ENCODE measurements at places on chromosomes 5 and 9.

DNA sequence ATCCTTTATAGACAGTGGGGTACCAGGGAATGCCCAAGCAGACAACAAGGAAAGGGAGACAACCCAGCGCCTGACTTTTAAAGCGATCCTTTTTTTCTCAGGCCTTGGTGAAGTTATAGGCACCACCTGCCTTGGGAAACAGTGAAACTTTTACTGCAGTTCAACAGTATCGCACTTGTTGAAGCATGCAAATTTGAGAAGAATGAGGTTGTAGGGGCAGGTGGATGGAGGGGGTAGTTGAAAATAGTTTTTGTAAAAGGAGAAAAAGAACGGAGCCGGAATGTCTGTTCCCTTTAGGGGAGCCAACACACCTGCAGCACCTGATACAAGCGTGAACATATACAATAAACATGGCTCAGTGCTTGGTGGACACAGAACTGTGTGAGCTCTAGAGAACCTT, 190.2 kb upstream of the NR3C1 start:
- DNase-seq = no peak

GRCh38 chr5:14730881-14731280, 66.4 kb downstream of the OTULIN start:
- no peak for DNase-seq

GRCh38 chr5:179804555-179804947, 2.1 kb downstream of the MGAT4B start:
- DNase-seq = no peak

GRCh38 chr5:72465601-72466563, 41.3 kb downstream of the ZNF366 start:
- DNase-seq = no peak

DNA sequence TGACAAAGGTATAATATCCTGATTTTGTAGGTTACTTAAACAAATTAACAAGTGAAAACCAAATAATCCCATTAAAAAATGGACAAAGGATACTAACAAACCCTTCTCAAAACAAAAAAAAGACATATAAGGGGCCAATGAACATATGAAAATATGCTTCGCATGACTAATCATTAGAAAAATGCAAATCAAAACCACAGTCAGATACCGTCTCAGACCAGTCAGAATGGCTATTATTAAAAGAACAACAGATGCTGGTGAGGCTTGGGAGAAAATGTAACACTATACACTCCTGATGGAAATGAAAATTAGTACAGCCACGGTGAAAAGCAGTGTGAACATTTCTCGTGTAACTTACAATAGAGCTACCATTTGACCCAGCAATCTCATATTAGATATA, 1542.2 kb upstream of the CDH9 start:
- no peak for DNase-seq

- DNase-seq = no peak
Measured at GRCh38 chr5:95780597-95780996, 41.9 kb downstream of the GLRX start.

DNA sequence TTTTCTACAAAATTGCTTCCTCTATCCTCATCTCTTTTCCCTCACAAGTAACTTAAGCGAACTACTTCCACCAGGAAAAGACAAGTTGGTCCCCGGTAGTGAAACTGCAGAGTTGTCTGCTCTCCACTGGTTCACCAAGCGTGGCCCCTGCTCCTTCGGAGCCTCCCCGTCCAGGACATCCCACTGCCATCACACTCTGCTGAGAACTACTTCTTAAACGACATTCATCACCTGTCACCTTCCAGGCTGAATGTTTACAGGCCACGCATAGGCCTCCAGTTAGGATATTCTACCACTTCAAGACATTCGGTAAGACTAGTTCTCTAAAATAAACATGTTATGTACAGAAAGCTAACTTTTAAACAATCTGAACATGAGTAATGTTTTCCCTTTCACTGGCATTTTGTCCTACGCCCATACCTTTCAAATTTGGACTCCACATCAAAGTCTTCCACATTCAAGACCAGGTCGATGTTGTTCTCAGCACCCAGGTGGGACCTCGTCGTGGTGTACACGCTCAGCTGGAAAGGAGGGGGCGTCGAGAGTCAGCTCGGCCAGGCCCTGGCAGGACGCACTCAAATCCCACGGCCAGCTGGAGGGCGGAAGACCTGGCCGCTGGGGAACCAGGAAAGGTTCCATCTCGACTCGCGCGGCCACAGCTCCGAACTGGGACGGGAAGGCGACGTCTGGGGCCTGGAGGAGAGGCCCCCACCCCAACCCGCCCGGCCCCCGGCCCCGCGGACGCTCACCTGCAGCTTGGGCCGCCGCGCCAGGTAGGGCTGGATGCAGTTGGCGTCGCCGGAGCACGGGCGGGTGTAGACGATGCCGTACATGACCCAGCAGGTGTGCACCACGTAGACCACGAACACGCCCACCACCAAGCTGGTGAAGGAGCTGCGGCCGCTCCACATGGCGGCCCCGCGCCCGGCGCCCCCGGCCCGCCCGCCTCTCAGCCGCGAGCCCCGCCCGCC, 683 bp downstream of the CLPTM1L start:
- DNase-seq = peak; percentile 5

DNA sequence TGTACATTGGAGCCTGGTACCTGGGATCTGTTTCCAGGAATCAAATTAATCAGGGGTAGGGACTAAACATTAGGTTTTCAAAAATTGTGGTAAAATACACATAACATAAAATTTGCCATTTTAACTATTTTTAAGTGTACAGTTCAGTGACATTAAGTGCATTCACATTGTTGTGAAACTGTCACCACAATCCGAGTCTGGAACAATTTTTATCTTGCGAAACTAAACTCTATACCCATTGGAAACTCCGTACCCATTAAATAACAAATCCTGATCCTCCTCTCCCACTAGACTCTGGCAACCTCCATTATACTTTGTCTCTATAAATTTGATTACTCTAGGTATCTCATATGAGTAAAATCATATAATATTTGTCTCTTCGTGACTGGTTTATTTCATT, 486.2 kb downstream of the GADD45G start:
- DNase-seq = no peak

GRCh38 chr5:96331210-96331609, 101.8 kb downstream of the PCSK1 start:
- no peak for DNase-seq

DNA sequence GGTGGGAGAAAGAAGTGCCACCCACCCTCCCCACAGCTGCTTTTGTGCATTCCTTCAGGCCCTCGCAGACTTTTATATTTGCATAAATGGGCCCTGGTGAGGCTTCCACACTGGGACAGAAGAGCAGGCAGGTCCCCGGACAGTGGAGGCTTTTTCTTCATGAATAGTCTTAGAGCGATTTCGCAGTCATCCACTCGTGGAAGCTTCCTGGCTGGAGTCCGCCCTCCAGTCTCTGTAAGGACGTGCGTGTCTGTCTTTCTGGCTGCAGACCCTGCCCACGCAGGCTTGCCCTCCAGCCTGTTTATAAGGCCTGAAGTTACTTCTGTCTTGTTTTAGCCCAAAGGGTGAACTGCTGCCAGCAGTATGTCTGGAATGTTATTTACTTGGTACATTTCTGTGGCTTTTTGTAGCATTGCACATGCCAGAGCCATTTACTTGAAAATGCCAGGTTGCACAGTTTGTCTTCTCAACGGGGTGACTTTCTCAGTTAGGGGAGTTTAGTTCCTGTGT, 195.7 kb downstream of the AOPEP start:
- DNase-seq = no peak

GRCh38 chr9:70642341-70642740, 227.9 kb upstream of the KLF9 start:
- DNase-seq = no peak

DNA sequence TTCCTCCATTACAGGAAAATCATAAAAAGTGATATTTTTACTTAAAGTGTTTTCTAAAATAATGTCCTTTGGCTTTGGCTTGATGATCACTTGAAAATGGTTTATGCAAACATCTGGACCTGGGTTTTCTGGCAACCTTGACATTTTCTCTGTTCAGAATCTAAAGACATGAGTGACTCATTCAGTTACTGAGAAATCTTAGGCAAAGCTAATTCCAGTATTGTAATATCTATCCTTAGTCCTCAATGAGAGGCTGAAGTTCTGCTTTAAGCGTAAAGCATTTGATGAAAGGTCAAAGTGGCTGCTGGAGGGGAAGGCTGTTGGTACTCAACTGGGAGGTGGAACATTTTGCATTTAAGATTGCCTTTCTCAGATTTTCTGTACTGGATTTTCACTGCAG, 2.3 kb downstream of the MAN2A1 start:
- DNase-seq = no peak

- no peak for DNase-seq
Measured at GRCh38 chr9:133031496-133031911, 707 bp downstream of the GTF3C5 start.
